Ovary (tissue), 10 donors: ENCODE measurements at places on chromosomes 12 and 14. TPM values are rescaled to one million over a fixed set of nuclear protein-coding genes. Genes with fewer than 3 reads are reported as not detected.
A peak's percentile ranks its signal among the peaks of the same experiment; 100 is the strongest.

CNTN1 gene
- 55.4 TPM for total RNA-seq

HAL gene
- 0.64 TPM for total RNA-seq

DHH gene
- total RNA-seq = 0.20 TPM

INF2 gene
- total RNA-seq = 15.3 TPM

PRB2 gene
- not detected for total RNA-seq

GRIP1 gene
- 3.9 TPM for total RNA-seq

TAS2R20 gene
- total RNA-seq = 1.1 TPM

DNA sequence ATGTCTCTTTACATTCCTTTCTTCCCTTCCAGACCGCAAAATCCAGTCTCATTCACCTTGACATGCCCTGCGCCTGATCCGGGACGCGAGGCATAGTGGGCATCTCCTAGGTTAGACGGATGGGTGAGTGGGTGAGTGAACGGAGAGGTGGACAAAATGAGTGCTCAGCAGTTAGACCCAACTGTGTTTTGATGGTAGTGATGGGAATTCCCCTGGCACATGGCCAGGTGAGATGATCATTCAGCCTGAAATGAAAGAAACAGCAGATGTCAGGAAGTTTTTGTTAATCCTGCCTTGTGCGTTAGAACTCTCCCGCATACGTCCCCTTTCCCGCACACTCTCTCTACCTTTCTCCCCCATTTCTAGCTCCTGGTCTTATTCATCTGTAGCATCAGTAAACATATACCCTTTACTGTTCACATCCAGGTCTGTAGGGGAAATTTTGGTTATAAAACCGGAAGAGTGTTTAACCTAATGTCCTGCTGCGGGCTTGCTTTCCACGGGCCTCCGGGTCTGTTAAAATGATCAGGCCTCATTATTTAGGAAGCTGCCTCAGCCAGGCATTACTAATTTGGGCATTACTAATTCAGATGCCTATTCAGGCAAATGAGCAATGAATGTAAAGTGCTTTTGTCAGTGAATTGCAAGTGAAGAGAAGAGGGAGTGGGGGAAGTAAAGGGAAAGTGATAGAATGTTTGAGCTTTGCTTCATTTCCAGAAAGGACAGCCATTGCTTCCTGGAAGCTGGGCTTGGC lies 172.8 kb downstream of the ETV6 start:
- no peak for DNase-seq

GRCh38 chr12:53065975-53066931 lies 12.9 kb downstream of the SPRYD3 start:
- DNase-seq = peak; percentile 92

DNA sequence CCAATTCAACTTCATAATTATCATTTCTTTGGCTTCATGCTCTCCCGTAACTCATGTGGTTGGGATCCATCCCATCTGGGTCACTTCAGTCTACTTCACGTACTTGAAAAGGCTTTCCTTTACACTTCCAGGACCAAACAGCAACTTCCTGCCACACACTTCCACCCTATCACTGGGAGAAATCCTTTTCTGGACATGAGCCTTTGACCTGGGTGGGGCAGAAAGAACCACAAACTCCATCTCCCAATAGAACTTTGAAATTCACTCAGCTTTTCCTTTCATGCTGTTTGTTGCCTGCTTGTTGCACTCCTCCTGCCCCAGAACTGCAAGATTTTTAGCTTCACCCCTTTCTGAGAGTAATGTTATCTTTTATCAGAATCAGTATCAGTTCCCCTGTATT lies 18.4 kb upstream of the GALNT16 start:
- DNase-seq = no peak

GRCh38 chr14:49586673-49587460 lies 687 bp upstream of the RPS29 start:
- peak; percentile 49 for DNase-seq

DNA sequence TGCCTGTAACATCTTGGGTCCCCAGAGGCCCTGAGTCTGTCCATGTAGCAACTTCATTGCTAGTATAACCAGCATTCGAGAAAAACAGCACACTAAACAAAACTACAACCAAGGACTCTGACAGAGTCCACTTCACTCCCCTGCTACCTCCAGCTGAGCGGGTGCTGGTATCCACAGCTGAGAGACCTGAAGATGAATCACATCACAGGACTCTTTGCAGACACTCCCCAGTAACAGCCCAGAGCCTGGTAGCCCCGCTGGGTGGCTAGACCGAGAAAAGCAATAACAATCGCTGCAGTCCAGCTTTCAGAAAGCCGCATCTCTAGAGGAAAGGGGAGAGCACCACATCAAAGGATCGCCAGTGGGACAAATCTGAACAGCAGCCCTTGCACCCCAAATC lies 9.0 kb upstream of the IQSEC3 start:
- no peak for DNase-seq

GRCh38 chr12:107126796-107127481 lies 33.6 kb upstream of the CRY1 start:
- DNase-seq = no peak

DNA sequence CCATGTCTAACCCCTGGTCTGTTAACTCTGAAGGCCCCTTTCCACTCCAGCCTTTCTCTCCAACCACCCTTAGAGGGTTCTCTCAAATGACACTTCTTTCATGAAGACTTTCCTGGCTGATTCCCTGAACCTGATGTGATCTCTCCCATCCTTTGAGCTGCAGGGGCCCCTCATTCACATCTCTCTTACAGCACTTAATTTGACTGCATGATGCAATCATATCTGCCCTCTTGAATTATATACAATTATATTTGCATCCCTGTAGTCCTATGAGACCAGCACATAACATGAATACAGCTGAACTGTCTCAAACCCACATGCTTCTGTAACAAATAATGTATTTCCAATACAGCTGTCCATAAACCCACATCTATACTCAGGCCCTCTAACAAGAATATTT lies 56.4 kb downstream of the PPP2R5E start:
- DNase-seq = no peak

DNA sequence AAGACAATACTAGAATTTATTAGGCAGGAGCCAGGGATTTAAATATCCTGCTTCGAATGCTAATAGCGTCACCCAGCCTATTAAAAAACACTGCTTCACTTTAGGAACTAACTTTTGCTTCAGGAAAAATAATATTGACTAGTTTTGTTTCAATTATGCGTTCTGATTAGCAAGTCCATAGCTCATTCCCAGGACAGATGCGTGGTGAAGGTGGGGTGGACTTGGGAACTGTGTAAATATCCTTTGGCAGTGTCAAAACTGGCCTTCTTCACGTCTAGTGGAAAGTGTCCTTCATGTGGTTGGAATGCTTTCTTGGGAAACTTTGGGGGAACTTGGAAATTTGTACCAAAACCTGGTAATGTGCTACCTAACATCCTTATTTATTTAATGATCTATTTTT lies 474.8 kb upstream of the NOVA1 start:
- no peak for DNase-seq

- DNase-seq = peak; percentile 51
These were observed 1.2 kb downstream of the DYRK2 start for GRCh38 chr12:67649570-67650387.

DNA sequence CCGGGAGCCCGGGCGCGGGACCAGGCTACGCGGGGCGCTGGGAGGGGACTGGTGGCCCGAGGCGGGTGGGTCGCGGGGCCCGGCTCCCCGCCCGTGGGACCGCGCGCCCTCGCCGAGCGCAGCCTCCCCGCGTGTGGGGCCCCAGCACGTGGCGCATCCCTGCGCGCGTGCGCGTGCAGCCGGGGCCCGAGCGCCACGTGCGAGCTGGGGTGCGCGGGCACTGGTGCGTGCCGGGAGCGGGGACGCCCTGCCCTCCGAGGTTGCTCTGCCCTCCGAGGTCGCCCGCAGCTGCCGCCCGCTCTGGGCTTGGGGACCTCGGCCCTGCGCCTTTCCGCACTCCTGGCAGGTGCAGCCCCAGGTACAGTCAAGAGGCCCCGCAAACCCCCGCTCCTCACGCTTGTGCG lies 365 bp upstream of the CCDC88C start:
- DNase-seq = no peak

GRCh38 chr12:64679487-64680001 lies 69.2 kb downstream of the RASSF3 start:
- DNase-seq = peak; percentile 59

GRCh38 chr12:91155990-91156389 lies 26.6 kb downstream of the DCN start:
- no peak for DNase-seq

DNA sequence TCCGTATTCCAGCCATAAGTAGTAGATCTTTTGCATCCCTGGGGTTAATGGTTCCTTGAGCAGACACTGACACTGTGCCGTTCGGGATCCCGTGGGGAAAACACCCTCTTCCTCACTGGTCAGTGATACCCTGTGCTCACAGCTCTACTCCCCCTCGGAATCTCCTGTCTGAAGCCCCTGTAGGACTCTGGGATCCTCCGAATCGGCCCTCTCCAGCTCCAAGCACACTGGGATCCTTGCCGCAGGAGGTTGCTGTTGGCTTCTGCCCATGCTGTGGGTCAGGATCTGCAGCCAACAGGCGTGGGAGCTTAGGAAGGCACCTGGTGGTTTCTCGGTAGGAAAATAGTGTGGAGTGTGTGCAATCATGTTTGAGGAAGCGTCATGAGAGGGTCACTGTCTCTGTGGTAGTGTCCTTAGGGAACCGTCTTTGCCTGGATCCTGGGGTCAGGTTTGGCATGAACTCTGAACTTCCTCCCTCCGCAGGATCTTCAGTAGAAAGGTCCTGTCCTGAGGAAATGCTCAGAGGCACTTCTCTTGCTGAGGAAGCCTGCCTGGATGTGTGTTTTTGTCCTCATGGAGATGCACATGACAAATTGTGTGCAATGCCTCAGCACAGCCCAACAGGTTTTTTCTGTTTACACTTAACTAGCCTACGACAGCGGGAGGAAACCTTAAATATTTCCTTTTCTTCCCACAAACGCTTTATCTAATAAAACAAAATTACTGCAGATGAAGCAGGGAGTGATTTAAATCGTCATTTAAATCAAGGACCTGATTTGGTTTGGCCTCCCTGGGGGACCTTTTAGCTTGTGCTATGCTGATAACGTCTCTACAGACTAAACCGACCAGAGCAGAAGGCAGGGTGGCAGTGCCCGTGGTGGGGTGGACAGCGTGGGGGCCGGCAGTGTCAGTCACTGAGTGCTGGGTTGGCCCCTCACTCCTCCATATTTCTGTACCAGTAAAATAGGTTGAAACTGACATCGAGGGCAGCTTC lies 18.7 kb downstream of the FBXL14 start:
- DNase-seq = peak; percentile 36

- no peak for DNase-seq
These were observed 96.2 kb downstream of the FAR2 start for GRCh38 chr12:29245246-29245645.

DNA sequence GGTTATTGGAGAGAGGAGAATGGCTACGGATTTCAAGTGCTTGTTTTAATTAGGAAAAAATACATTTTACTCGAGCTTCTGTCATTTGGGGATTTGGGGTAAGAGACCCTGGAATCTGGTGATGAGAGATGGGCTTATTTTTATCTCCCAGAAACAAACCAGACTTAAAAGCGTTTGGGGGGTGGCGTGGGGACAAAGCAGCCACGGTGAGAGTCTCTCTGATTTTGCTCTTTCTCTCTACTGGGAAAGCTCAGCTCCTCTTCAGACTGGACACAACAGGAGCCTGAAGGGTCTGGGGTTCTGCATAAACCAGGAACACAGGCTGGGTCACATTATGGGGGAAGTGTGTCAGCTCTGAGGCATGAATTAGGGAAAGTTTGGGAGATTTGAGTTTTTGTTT lies 3.8 kb downstream of the VSX2 start:
- DNase-seq = no peak

GRCh38 chr12:56382611-56383010 lies 20.0 kb upstream of the APOF start:
- no peak for DNase-seq

GRCh38 chr14:100950024-100950423 lies 46.5 kb upstream of the RTL1 start:
- no peak for DNase-seq

- DNase-seq = no peak
These were observed 120.1 kb downstream of the RALGAPA1 start for GRCh38 chr14:35689000-35689460.

DNA sequence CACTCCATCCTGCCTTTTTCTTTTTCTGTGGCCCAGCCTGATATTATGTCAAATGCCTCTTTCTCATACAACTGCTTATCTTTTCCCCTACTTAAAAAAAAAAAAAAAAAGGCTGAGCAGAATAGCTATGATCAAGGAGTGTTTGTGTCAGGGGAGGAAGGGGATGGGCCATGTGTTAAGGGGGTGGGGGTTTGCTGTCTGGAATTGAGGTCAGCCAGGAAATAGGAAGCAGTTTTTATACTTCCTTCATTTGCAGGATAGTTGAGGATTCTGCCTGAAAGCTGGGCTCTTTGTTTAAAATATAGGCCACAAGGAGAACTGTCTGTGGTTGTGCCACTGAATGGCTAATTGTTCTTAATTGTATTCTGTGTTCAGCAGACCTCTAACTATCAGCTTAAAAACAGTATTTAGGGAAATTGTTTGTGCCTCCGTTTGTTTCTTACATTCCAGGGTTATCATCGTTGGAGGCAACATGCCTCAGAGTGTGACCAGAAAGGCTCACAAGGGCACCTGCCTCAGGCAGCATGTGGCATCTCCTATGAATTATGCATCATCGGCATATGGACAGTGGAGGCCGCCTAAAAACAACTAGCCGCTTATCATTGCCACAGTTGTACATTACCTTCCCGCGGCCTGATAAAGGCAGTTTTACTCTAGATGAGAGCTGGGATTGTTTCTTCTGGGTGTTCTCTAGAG lies 96.0 kb downstream of the SRGAP1 start:
- no peak for DNase-seq

DNA sequence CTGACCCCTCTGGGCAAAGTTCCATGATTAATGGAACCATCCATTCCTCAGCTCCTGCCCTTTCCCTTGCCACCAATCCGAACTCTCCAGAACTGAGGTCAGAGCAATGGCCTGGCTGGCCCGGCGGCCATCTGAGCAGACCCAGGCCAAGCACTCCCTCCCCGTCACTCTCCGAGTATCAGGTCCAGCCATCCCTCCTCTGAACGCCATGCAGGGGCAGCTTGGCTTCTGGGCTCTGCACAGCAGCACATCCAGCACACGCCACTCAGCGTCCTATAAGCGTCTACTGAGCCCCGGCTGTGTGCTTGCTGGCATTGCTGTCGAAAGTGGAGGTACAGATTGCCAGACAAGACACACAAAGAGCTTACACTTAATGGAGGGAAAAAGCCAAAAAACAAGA lies 34.3 kb upstream of the VWF start:
- no peak for DNase-seq

DNA sequence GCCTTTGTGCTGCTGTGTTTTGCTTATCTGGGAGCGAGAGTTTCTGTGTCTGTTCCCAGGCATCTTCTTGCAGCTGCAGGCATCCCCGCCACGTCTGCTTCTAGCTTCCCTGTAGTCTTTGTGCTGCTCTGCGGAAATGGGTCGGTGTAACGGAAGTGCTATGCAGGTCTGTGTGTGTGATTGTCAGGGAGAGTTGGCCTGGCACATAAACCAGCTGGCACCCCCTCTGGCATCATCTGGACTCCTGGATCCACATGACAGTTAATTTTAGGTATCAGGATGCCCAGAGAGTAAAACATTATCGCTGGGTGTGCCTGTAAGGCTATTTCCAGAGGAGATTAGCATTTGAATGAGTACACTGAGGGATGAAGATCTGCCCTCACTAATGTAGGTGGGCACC lies 9.4 kb upstream of the OASL start:
- DNase-seq = no peak
